GM13977 (cell line): ENCODE measurements at places on chromosomes 3 and 15.

- DNase-seq: peak; percentile 64
These were observed 966 bp downstream of the MYO1E start for GRCh38 chr15:59371458-59372351.

DNA sequence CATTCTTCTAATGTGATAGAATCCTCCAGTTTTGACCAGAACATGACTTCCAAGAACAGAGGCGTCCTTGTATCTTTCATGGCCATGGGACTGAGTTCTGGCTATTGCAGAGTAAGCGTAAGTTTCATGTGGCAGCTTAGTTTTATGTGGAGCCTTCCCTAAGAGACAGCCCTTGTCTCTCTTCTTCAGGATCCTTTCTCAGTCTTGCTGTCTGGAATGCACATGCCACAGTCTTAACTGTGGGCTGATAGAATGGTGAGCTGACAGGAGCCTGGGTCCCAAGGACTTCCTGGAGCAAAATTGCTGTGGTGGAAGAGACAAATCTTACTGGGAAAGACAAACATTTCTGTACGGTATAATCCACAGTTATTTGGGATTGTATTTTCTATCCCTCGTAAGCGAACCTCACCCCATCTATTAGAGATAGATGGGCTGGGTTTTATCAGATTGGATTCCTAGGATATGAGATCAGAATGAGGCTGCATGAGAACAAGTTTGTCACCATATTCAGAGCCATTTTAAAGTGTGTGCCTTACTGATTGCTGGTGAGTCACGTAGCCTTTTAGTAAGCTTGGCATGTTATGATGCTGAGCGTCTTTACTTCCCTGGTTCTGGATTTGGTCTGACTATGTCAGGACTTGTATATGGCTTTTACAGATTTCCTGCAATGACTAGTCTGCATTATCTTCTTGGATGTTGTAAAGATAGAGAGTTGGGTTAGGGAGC is 32.8 kb downstream of the CDIN1 start:
- no peak for DNase-seq

DNA sequence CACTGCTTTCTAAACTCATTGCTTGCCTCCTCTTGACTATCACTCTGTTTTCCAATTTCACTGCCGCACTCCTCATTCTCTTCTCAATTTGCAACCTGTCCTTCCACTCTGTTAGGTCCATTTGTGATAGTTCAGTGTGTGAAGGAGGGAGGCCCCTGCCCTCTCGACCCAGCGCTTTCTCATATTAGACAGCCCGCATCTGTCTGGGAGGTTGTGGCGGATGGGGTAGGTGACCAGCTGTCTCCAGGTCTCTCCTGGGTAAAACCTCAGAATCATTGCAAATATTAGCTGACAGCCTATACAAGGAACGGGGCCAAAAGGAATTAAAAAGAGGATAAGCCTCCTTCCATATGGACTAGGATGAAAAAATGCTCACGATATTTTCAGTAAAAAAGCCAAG is 358.3 kb downstream of the SHQ1 start:
- no peak for DNase-seq

- DNase-seq: no peak
These were observed 283.6 kb downstream of the UACA start for GRCh38 chr15:70479785-70480184.

DNA sequence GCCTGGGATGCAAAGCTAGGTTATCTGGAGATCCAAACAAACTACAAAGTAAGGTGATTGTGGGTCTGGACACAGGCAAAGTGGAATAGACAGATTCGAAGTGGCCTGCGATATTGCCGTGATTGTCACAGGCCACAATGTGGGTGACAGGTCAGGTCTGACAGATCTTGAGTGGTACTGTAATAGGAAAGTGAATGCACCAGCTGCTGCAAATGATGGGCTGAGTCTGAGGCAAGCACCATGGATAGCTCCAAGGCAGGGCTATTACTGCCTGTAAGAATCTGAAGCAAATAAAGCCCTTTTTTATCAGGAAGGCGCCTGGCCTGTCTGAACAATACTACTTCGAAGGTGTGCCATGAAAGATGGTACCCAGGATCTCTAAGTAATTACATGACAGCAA is 10.0 kb downstream of the ARMC8 start:
- DNase-seq: peak; percentile 31

- no peak for DNase-seq
These were observed 389.7 kb downstream of the NAALADL2 start for GRCh38 chr3:175248832-175249231.

- DNase-seq: no peak
These were observed 72.0 kb downstream of the CCNL1 start for GRCh38 chr3:157087780-157088600.

DNA sequence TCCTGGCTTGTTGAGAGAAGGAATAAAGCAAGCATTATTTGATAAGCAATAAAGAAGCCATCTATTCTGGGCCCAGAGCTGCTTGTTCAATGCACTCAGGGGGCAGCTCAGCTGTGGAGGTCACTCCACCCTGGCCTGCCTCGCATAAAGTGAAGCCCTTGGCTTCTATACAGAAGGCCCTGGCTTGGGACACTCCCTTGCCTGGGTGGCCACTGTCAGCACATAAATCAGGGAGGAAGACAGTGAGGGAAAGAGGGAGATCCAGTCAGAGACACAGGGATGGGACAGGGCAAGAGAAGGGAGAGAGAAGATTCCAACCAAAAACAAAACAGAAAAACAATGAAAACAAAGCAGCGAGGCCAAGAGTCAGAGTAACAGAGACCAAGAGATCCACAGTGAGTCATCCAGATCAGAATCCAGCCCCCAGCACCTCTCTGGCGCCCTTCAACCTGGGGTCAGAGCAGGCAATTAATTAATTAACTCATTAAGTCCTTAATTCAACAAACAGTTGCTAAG is 11.8 kb downstream of the INSYN1 start:
- DNase-seq: no peak

DNA sequence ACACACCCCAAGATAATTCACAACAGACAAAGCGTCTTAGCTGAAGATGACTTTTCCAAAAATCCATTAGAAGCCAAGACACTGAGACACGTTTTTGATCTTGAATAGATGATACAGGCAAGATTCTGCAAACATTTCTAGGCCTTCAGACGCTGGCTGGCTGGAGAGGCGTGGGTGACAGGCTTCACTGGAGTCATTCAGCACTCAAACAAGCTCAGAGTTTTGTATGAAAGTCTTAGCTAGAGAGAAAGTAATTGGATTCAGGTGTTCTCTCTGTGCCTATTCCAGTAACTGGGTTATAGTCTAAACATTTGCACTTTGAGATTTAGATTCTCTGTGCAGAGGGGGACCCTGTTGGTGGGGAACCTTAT is 147.7 kb upstream of the BHLHE40 start:
- no peak for DNase-seq

GRCh38 chr3:180072786-180073185 is 36.0 kb upstream of the PEX5L start:
- DNase-seq: no peak

GRCh38 chr3:187689984-187690383 is 12.4 kb downstream of the RTP2 start:
- no peak for DNase-seq

GRCh38 chr15:63076714-63077046 is 34.1 kb downstream of the TPM1 start:
- DNase-seq: no peak

DNA sequence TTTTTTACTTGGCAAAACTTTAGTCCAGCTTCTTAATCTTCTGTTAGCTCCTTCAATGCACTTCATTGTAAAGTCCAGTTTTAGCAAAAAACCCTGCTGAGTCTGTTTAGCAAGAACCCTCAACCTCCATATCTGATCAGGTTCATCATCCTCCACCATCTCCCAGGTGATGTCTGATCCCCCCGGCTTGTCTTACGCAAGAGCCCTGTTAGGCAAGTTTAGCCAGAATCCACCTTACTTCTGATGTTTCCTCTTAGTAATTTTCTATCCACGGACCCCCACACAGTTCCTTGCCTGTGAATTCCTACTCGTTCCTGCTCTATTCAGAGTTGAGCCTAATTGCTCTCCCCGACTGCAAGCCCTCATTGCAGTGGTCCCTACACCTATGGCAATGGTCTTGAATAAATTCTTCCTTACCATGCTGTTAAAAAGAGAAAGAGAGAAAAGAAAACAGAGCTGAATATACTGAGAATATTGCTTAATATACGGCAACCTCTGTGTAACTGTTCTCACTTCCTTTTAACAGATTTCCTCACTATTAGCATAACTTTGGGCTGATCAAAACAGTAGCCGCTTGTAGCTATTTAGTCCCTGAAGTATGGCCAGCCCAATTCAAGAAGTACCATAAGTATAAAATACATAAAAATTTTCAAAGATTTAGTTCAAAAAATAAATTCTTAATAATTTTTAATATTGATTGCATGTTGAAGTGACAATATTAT is 78.7 kb upstream of the MME start:
- no peak for DNase-seq

DNA sequence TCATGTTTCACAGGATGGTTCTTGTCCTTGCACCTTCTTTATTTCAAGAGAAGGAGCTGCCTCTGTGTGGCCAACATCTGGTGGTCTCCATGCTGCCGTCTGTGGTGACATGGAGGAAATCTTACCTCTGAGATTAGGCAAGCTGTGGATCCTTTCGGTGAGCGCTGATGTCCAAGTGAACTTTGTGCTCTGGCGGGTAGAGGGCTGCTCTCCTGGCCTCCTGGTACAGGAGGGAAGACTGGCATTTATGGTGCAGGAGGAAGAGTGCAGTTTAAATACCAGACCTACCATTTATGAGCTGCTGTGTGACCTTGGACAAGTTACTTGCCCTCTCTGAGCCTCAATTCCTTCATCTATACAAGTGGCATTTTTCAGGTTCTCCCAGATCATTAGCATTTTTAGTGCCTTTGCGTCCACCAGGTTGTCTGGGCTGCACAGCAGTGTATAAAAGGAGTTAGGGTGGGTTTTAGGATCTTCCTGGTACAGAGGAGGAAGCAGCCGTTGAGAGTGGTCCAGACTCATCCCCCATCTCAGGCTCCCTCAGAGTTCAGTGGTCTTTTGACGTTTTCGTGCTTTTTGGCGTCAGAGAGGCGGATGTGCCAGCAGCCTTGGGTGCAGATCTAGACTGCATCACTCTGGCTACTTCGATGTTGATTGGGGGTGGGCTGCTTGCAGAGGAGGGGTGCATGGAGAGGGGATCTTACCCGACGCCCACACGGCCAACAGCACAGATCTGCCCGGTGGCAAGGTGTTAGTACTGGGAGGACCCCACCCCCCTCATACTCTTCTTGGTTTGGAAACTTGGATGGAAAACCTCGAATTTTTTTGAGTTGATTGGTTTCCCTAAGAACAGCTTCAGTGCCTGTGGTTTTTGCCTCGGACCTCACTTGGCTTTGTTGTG is 162.2 kb downstream of the ITPR1 start:
- no peak for DNase-seq
